ENCODE measurements at places on chromosomes 1 and 21. TPM values are rescaled to one million over a fixed set of nuclear protein-coding genes. Genes with fewer than 3 reads are reported as not detected.

DNA sequence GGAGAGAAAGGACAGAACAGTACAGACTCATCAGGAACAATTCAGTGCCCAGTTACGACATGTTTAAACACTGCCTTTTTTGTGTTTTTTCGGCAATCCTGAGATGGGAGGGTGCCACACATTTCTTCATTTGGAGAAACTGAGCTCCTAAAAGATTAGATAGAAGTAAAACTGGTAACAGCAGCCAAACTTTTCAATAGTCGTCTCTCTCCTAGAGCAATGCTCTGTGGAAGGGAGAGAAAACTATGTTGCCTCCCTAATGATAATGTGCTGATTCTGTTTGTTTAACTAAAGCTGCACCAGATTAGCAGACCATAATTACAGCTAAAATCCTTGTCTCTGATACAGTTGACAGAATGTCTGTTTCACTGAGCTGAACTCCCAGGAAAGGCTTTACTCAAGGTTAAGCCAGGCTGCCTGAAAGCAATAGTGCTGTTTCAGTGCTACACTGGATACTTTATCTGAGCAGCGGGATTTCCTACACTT lies 76.2 kb upstream of the CXADR start:
- no peak for DNase-seq

Gene COL16A1
- 5.3 TPM for total RNA-seq

Gene SNX27
- 28.9 TPM for total RNA-seq

- no peak for DNase-seq
Measured at GRCh38 chr1:21550097-21550496, 40.9 kb downstream of the ALPL start.

DNA sequence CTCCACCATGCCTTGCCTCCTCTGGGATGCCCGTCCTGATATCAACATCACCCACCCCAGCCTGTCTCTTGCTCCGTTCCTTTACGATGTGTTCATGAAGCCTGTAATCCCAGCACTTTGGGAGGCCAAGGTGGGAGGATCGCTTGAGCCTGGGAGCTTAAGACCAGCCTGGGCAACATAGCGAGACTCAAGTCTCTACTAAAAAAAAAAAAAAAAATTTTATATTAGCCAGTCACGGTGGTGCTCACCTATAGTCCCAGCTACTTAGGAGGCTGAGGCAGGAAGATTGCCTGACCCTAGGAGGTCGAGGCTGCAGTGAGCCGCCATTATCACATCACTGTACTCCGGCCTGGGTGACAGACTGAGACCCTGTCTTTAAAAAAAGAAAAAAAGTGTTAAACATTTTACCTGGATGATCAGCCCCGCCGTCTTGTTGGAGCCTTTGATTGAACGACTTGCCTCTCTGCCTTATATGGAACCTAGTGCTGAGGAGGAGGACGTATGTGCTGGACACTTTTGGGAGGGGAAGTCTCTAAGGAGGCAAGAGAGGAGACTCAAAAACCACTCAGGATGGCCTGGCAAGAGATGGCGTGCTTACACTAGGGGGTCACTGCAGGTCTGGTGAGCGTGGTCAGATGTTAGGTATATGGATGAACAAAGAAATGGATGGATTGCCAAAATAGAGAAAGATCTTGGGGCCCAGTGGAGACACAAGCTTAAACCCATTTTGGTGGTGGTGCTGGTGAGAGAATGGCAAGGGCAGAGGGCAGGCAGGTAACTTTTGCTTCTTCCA lies 80.5 kb upstream of the IFFO2 start:
- DNase-seq, result no peak

Gene KLHDC8A
- 1.5 TPM for total RNA-seq

DNA sequence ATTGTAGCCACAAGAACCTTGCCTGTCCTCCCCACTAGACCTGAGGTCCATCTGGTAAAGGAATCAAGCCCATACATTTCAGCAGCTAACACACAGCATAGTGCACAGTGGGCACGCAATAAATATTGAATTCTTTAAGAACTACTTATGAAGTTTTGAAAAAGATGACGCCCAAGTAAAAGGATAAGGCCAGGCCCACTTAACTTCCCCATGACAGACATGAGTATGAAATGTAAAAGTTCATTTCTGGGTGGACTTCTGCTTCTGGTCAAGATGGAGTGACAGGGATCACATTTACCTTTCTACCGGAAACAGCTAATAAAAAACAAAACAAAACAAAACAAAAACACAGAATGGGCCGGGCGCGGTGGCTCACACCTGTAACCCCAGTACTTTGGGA lies 25.4 kb downstream of the SORT1 start:
- DNase-seq, result no peak

Gene CHIA
- total RNA-seq, result not detected

Gene LCE3D
- not detected for total RNA-seq

Gene OPTC
- total RNA-seq, result 0.36 TPM

GRCh38 chr21:27365394-27365793 lies 398.5 kb upstream of the ADAMTS5 start:
- no peak for DNase-seq

DNA sequence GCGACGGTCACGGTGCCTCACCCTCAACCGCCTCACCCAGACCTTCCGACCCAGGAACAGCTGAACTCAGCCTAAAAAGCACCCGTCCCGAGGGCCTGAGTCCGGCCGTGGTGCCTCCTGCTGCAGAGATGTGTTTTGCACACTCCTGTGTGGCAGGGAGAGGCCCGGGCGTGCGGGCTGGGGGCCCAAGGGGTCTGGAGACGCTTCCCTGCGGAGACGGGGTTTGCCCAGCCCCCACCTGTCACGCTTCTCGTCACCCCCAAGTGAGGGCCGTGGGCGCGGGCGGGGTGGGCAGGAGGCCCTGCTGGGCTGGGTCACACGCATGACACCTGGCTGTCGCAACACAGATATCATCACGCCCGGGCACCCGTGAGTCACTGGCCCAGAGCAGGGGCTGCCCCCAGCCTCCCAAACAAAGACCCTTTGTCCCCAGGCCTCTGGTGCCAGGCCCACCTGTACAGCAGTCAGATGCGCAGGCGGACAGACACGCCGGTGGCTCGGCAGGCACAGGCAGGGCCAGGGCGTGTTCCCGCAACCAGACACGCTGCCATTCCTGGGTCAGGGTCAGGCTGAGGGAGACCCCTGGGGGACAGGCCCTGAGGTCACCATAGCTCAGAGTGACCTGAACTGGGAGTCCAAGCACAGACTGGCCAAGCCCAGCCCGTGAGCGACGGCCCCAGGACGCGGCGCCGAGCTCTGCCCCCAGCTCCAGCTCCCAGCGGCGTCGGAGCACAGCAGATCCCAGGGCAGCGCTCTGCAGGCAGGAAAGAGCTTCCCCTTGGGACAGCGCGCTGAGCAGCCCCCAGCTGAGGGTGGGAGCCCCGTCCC lies 6.1 kb downstream of the B3GALT6 start:
- no peak for DNase-seq

DNA sequence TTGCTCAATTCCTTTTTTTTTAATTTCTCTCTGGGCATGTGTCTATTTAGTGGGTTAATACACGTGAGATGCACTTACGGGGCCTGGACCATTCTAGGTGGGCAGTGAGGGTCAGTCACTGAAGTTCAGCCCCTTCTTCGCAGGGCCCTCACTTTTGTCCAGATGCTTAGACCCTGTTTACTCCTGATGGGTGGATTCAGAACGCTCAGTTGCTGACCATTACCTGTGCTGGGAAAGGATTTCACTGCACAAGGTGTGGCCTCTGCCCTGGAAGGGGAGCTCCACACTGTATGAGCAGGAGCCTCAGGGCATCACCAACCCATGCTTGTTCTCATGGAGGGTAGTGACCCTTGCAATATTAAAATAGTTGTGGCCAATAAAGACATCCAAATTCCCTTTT lies 4.5 kb downstream of the PRAMEF12 start:
- DNase-seq, result no peak

DNA sequence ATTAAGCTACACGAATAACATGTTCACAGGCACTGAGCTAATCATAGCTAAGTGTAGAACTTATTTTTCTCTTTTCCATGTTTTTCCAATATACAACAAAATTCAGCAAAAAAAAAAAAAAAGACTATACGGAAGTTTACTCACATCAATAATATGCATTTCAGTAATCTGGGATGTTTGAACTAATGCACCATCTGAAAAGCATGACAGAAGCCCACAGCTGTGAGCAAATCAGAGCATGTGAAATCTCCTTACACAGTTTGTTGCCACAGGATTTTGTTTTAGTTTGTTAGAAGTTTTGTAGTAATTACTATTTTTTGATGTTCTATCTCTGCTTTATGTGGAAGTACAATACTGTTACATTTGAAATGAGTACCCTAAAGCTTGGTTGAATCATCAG lies 1051.7 kb downstream of the TTLL7 start:
- DNase-seq, result no peak

DNA sequence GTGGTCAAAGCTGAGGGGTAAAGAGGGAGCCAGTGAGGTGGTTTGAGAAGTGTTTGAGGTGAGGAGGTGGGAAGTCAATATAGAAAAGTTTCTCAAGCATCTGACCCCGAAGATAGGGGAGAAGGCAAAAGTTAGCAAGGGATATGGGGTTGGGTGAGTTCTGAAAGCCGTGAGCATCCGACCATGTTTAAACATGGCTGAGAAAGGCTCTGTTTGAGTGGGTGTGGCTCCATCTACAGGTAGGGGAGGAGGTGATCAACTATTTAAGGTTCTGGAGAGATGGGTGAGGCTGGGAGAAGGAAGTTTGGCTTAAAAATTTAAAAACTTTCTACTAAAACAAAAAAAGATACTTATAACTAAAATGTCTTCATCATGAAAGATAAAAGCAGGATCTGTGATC lies 273.8 kb downstream of the KCNJ6 start:
- DNase-seq, result no peak

Gene KRTCAP2
- 173 TPM for total RNA-seq

DNA sequence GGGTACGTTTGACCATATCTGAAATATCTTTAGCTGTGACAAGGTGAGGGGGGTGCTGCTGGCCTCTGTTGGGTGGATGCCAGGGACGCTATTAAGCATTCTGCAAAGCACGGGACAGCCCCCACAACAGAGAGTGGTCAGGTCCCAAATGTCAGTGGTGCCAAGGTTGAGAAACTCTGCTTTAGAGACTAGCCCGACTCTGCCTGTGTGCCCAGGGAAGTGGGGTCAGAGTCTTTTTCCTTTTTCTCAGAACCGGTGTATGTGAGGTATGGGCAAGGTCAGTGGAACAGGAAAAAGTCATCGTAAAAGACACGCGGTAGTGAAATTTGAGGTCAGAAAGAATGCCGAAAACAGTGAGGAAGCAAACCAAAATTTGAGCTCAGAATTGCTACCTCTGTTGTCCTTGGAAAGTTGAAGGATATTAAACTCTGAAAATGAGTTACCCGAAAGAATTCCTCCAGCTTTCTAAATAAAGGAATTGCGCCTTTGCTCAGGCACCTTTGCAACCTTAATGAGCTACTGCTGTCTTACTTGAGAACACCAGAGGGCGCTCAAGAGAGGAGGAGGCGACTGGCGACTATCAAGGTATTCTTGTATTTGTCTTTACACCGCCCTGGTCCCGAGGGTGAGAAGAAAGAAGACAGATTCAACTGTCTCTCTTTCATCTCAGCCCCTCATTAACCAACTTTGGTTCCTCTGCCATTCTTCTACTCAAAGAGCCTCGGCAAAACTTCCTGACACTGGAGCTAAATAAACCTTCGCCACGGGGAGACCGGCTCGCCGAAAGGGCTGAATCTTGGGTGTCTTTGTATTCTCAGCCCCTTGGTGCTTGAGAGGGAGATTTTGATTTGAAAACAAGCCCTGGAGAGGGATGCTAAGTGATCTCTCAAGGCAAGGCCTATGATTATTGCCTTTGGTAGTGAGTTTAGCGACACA lies 85.4 kb upstream of the OLIG2 start:
- DNase-seq, result peak; percentile 34

DNA sequence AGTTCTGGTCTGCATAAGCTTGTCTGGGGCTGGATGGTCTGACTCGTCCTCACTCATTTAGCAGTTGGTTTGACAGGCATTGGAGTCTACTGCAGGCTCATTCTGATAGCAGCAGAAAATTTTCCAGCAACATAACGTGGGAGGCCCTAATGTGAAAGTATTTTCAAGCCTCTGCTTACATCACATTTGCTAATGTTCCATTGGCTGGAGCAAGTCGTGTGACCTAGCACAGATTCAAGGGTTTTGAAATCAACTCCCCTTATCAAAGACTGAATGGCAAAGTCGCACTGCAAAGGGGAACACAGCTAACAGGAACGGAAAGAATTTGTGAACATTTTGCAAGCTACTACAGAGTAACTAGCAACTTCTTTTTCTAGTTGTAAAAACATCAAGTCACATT lies 2.3 kb upstream of the USH2A start:
- DNase-seq, result no peak

DNA sequence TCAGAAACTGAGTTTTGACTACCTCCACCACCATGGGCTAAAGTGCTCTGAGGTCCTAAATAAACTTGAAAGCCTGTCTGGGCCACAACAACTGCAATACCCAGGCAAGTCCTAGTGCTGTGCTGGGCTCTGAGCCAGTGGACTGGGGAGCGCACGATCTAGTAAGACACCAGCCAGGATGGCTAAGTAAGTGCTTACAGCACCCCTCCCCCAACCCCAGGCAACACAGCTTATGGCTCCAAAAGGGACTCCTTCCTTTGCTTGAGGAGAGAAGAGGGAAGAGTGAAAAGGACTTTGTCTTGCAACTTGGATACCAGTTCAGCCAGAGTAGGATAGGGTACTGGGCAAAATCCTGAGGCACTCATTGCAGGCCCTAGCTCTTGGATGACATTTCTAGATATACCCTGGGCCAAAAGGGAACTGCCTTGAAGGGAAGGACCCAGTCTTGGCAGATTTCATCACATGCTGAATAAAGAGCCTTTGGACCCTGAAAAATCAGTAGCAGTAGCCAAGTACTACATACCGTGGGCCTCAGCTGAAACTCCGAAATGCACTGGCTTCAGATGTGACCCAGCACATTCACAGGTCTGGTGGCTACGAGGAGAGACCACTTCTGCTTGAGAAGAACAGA lies 1.6 kb downstream of the C1orf105 start:
- no peak for DNase-seq

Gene UBR4
- total RNA-seq, result 223 TPM

Gene GPR37L1
- not detected for total RNA-seq

Gene PSMD4
- 186 TPM for total RNA-seq

DNA sequence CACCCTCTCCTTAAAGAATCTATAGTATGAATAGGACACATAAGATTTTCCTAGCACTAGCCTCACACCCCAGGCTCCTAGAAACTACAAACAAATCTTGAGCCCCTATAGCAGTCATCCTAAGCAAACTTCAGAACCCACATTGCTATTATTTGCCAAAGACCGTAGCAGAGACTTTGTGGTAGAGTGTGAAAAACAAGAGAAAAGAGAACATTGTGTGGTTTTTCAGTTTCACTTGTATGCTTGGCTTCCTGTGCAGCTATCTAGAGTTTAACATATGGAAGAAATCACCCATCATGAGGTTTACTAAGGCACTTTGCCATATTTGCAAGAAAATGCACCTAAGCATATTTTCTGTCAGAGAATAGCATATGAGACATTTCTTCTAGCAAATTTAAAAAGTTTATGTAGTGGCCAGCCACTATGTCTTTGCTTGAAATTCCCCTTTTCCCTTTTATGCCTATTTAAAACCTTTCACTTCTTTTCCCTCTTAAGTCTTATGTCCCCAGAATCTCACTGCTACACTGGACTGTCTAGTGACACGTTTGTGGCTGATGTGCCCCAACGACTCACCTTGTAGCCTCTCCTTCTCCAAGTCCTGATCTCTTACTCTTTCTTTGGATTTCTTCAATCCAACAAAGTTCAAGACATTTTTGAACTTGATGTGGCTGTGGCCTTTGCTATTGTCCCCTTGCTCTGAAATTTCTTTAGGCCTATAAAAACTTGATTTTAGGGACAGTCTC lies 25.6 kb downstream of the CCDC190 start:
- DNase-seq, result no peak

Measured in endothelial cell (in vitro differentiated cells).